ENCODE measurements at places on chromosomes 13 and 19. TPM values are rescaled to one million over a fixed set of nuclear protein-coding genes. Genes with fewer than 3 reads are reported as not detected.

DNA sequence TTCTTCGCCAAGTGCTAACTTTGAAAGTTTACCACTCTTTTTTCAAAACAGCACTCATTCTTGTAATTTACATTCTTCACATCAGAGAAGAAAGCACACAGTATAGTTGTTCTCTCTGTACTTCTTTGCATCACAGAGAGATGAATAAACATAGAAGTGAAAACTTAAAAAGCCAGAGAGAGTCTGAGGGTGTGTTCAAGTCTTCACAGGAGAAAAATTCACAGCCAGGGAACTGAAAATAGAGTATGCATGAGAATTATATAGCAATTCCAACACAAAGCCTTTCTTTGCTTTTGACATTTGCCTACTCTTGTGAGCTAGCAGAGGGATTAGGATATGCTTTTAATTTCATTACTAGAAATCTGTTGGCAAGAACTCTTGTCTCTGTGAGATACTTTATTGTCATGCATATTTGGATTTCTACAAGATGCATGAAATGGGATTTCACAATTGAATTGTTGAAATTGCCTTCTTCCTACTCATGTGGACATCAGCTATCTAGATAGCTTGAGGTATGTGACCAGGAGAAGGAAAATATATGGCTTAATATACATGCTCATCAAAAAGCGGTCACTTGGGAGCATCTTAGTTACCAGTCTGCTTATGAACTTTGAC, 166.1 kb downstream of the SLC7A1 start:
- DNase-seq = no peak

Gene S1PR4
- 2.1 TPM for total RNA-seq

Gene SYNE4
- 2.1 TPM for total RNA-seq

DNA sequence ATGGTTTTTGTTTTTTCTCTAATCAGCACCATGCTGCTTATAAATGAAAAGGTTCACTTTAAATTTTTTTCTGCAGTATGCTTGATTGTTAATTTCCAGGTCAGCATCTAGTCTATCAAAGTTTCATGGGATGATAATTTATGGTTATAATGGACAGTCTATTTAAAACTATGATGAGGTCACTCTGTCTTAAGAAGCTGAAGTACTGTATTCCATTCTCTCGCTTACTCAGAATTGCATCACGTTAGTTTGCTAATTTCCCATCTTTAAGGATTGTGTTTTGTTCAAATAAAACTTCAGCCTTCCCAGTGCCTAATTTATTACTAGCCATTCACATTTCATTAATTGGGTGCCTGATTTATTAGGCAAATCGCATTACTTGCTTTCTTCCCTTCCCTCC, 94.3 kb downstream of the GPC6 start:
- no peak for DNase-seq

DNA sequence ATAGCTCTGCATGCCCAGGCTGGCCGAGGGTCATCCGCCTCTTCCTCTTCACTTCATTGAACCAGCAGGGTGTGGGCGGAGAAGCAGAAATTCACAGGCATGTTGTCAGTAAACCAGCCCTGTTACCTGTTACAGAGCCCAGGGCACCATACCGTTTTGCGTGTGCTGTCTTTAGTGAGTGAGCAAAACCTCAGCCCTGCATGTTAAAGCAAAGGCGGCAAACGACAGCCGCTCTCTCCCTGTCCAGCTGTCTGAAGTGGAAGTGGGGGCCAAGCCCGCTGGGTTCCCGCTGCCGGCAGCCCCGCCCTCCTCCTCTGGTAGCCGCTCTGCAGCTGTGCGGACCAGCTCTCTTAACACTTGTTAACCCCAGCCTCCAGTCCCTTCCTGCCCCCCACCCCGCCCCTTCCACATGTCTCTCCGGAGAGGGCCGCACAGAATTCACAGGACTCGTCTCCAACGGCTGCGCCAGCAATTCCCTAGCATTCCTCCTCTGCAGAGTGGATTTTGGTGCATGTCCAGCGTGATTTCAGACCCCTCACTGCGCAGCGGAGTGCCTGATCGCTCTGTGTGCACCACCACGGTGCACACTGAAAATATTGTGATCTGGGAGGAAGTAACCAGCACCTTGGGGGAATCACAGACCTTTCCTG, 12.7 kb downstream of the KLHL26 start:
- peak; percentile 64 for DNase-seq

DNA sequence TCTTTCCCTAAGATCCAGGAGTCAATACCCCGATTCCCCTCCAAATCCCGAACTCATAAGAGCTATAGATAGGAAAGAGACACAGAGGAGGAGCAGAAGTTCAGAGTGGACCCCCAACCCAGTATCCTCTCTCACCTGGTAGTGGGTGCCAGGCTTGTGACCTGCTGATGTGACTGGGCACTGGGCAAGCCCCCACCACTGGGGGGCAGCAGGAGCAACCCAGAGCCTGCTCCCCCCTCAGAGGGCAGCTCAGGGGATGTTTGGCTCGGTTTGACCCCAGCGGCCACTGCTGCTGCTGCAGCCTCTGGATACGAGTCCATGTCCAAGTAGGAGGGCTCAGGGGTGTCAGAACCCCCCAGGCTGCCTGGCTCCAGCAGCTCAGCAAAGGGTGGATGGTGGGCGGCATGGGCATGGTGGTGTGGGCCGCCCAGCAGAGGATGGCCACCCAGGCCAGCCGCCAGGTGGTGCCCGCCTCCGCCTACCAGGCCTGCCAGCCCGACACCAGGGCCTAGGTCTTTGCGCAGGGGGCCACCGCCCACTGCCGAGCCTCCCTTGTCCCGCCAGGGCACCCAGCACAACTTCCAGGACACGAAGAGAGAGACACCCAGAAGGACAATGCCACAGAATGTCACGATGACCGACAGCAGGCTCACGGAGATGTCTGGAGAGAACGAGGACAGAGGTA, 7.4 kb downstream of the SYT3 start:
- DNase-seq = no peak

- DNase-seq = no peak
These were observed 1.1 kb downstream of the ZNF667 start for GRCh38 chr19:56476093-56476492.

GRCh38 chr13:108477376-108477775, 152.0 kb upstream of the MYO16 start:
- DNase-seq = no peak

Gene RNF225
- total RNA-seq = not detected

GRCh38 chr19:44806291-44806690, 2.6 kb upstream of the BCAM start:
- DNase-seq = no peak

- DNase-seq = no peak
These were observed 96.5 kb downstream of the DOCK9 start for GRCh38 chr13:98881390-98881789.

Gene PRSS57
- total RNA-seq = not detected

- DNase-seq = no peak
These were observed 13.1 kb downstream of the TJP3 start for GRCh38 chr19:3721131-3721886.

Gene ZNF682
- total RNA-seq = 13.6 TPM

- DNase-seq = peak; percentile 69
These were observed 811 bp upstream of the PRMT1 start for GRCh38 chr19:49676136-49676783.

DNA sequence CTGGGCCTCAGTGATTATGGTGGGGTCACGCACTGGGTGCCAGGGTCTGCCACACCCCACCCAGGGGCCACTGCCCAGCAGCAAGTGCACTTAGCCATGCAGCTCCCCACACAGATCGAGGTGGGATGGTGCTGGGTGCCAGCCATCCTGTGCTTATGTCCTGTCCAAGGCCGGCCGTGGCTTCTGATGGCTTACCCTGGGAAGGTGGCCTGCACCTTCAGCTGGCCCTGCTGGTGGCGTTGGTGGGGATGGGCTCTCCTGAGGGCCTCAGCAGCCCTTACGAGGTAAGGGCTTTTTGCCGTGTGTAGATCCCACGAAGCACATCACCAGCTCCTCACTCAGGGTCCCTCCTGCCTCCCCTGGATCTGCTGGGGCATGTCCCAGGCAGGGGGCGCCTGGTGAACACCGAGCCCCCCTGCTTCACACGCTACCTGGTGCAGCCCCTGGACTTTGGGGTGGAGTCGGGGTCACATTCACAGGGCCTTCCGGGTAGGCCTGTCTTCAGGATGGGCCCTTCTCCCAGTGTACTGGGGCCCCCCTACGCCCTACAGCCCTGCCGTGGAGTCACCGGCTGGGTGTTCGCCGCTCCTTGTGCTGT, 46.6 kb downstream of the CRTC1 start:
- DNase-seq = no peak

GRCh38 chr13:46621792-46622629, 69.0 kb downstream of the LRCH1 start:
- DNase-seq = no peak

- DNase-seq = no peak
These were observed 4.8 kb downstream of the MKNK2 start for GRCh38 chr19:2046046-2046907.

DNA sequence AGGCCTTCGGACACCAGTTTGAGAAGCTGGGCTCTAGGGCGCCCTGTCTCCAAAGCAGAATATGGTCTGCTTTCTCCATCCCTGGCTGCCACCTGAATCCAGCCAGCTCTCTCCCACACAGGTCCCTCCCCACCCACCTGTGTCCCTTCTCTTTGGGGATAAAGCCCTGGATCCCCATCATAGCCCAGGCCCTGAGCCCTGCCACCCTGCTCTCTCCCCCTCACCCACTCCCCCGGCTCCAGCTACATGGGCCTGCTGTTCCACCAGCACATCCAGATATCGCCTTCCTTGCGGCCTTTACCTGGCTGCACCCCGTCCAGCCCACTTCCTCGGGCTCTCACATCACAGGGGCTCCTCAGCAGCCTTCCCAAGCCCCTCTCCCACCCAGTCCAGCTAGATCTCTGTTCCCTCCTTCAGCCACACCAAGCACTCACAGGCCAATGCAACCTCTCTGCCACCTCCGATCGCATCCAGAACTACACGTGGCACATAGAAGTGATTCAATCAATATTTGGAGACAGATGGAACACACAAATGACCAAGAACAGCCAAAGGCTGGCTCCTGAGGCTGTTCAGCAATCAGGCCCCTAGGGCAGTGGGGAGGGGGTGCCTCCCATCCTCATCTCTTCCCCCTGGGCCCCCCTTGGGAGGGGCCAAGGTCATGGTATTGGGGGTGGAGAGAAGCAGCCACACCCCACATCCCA, 7.6 kb downstream of the AKT2 start:
- DNase-seq = no peak

DNA sequence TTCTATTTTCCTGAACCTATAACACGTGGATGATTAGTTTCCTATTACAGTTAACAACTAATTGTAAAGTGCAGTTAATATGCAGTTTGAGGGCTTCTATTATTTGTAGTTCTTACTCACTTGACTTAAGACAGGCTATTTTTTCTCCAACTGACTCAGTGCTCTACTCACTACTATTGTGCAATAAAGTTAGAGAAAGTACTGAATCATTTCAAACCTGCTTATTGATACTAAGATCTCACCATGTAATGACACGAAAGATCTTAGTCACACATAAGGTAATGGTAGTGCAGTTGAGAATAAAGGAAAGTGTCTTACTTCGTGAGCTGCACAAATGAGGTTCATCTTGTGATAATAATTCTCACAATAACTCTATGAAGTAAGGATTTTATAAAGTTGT, 22.8 kb upstream of the ITM2B start:
- no peak for DNase-seq

Gene KLC3
- total RNA-seq = not detected

- DNase-seq = no peak
These were observed 5.1 kb downstream of the JUNB start for GRCh38 chr19:12796146-12797071.

Data from tibial nerve (tissue), 4 donors.